ENCODE measurements at places on chromosomes 13 and 19. TPM values are rescaled to one million over a fixed set of nuclear protein-coding genes. Genes with fewer than 3 reads are reported as not detected.
A peak's percentile ranks its signal among the peaks of the same experiment; 100 is the strongest.

Gene ZNF577
- 41.3 TPM for polyA plus RNA-seq

Gene IFI30
- polyA plus RNA-seq: 10.9 TPM

Gene SLC6A16
- 3.4 TPM for polyA plus RNA-seq

Gene PLPPR3
- 9.9 TPM for polyA plus RNA-seq

Gene PNMA8A
- polyA plus RNA-seq: 15.3 TPM

Gene MAG
- polyA plus RNA-seq: 2.8 TPM

GRCh38 chr19:16801600-16802013, 27.6 kb upstream of the SIN3B start:
- no peak for DNase-seq

DNA sequence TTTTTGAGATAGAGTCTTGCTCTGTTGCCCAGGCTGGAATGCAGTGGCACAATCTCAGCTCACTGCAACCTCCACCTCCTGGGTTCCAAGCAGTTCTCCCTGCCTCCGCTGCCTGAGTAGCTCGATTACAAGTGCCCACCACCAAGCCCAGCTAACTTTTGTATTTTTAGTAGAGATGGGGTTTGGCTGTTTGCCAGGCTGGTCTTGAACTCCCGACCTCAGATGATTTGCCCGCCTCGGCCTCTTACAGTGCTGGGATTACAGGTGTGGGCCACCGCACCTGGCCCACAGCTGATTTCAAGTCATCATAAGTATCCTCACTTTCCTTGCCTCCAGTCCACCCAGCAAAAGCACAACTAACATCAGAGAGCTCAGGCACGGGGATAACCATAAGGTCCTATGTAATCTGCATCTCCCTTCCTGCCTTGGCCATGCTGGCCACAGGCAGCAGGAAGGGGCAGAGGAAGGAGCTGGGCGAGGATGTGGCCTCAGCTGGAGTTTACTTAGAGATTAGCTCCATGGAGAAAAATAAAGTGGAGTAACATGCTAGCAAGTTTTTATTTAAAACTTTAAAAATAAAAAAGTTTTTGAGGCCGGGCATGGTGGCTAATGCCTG, 22.9 kb upstream of the ADGRE1 start:
- DNase-seq: no peak

- no peak for DNase-seq
Measured at GRCh38 chr19:42253245-42254088, 1.5 kb downstream of the ERF start.

GRCh38 chr13:40186626-40187323, 479.7 kb downstream of the FOXO1 start:
- DNase-seq: no peak

DNA sequence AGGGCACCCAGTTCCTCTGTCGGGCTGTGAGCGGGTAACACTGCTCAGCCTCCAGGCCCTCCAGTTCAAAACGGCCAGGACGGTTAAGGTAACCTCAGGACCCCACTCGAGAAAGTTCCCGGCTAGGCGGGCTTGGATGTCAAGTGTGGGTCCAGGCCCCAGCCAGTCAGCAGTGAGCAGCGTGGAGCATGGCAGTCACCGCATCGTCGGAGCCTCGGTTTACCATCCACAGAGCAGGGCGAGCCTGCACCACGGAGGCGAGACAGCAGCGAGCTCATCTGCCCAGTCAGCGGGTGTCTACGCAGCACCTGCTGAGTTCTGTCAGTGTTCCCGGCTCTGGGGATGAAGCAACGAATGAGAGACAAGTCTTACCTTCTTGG, 8.0 kb upstream of the CNOT3 start:
- DNase-seq: no peak

- DNase-seq: no peak
Measured at GRCh38 chr13:61777899-61778298, 362.2 kb upstream of the PCDH20 start.

DNA sequence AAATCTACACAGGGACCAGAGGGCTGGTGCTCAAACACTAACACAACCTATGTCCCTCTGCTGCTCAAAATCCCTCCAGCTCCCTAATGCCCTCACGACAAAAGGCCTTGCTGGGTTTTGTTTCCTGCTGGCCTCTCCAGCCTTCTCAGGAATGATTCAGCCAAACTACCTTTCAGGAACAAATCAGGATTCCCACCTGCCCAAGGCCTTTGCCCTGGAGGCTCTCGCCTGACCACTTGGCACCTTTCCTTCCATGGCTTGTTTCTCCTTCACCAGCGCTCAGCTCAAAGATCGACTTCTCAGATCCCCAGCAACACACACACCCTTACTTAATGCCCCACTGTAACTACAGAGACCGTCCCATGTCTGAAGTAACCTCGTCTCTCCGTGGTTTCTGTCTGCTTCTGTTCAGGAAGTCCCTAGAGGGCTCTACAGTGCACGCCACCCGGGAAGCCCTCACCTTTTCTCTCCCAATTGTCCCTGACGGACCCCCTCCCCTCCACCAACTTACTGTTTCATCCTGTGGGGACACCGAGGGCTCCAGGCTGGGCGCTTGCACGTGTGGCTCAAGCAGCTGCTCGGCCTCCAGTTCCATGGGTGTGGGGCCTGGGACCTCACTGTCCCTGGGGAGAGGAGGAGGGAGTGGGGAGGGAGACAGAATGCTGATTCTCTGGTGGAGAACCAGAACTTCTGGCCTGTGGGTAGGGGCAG, 3.2 kb upstream of the SIX5 start:
- no peak for DNase-seq

DNA sequence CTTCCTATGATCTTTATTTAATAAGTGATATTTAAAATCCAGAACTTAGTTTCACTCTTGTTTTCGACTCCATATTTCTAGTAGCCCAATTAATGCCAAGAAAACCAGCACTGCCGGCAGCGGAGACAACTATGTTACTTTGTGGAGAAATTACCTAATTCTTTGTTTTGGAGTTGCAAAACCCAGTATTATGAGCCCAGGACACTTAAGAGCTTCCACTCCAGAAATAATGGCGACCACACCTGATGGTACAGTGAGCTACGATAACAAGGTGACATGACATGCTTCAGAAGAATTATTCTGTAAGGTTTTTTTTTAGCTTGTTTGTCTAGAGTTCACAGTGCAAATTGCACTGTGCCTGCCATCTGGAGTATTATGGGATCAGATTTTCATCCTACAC, 136.4 kb downstream of the ZAR1L start:
- no peak for DNase-seq

DNA sequence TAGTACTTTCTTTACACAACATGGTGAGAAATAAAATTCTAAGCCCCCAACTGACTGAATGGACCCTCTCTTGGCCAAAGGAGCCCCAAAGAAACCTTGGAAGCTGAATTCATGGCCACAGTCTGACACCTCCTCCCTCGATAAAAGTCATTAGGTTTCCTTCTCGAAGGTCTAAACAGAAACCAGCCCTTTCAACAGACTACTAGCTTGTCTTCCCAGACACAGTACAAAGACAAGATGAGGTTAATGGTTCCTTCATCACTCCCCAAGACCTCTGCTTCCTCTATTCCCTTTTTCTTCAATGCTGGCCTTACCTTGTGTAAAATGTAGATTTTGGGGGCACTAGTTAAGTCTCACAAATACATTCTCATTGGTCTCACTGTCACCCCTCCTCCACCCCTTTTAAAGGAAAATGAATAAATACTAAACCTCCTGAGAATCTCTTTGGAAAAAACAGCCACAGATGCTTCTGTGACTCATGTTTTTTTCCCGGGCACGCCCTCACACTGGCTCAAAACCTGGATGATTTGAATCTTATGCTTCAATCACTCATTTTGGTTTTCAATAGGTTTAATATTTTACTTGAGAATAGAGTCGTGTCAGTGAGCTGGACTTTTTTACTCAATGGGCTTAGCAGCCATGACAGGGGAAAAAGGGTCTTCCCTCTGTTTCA, 65.8 kb upstream of the MED4 start:
- no peak for DNase-seq

DNA sequence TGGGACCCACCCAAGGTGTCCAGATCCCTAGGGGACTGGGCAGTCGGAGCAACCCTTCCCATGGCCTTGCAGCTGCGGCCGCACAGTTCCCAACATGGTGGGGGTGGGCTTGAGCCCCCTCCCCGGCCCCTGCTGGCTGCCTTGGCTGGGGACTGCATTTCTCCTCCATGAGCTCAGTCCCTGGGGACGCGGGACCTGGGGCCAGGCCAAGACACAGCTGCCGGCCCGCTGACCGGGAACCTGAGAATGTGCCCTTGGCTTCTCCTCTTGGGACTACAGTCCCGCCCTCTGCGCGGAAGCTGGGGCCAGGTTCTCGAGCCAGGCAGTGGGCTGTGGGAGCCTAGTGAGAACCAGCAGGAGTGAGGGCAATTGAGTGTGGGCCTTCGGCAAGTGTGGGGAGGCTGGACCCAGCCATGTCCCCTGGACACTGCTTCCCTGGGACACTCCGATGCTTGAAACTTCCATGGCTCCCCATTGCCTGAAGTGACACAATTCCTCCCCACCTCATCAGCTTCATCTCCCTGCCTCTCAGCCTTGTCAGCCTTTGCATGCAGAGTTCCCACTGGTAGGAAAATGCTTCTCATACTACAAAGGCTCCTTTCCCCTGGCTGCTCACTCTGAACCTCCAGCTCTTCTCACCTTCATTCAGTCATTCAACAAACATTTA, 13.1 kb upstream of the NOTCH3 start:
- peak; percentile 31 for DNase-seq

- no peak for DNase-seq
Measured at GRCh38 chr19:18904334-18905057, 8.5 kb upstream of the CERS1 start.

All from right lung (tissue), 10 donors.